Prostate gland (tissue), 2 donors: ENCODE measurements at places on chromosomes 3 and 15.

- DNase-seq, result no peak
Observed at GRCh38 chr3:182527745-182528144, 265.6 kb upstream of the ATP11B start.

DNA sequence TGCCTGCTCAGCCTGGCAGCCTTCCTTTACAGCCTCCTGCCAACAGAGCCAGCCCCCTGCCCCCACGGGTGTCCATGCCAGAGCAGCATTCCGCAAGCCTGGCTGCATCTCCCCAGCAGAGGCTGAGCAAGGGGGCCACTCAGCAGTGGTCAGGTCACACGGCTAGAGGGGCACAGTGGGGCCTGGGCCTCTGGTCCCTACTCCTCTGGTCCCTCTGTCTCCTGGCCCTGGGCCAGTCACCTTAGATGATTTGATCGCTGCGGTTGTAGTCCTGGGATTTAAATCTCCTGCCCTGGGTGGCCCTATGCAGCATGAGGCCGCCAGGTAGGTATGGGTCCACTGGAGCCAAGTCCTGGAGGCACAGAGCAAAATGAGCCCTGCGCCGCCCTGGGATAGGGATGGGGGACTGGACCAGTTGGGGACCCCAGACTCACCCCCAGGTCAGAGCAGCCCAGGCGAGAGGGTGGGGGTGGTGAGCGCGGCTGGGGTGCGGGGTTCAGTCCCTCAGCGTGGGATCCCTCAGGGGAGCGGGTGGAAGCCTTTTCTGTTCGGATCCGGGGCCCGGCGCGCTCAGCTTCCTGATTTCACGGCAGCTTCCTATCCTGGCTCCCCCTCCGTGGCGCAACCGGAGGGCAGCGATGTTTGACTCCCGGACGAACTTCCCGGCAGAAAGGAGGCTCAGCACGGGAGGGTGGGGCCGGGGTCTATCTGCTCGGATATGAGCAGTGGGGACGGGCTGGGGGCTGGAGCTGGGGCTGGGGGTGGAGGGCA, at the start of gene ZBTB47:
TSS of gene ZBTB47 (plus strand) at position 138 of the 771 bp plus-strand sequence. CDS start 4,659 bp downstream, outside the sequence.
- no peak for DNase-seq

GRCh38 chr15:87294854-87295253, 961.7 kb downstream of the NTRK3 start:
- no peak for DNase-seq

- DNase-seq, result no peak
Observed at GRCh38 chr15:39672666-39673065, 91.8 kb downstream of the THBS1 start.

DNA sequence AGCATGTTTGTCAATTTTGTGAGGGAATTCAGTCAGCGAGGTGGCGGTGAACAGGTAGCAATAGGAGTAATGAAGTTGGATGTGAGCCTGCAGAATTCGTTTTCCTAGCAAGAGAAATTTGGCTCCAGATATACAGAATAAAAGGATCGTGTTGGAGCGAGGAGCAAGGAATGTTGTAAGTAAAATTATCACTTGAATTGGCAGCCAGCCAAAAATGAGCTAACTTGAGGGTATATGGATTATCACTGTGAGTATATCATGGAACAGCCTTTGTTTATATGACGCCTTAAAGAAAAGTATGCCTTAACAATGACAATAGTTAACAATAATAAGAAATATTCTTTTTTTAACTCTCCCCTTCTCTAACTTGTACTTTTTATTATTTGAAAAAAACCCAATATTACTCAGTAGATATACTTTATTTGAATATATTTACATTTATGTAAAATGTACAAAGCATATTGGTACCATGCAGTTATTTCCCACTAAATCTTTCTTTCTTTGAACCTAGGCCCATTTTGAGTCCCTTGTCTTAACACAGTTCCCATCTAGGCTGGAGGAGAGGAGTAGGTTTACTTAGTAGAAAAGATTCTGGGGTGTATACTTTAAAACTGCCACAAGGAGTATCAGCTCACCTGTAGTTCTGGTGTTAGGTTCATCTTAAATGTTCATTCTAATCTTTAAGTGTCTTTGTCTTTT, 29.3 kb downstream of the EPHA6 start:
- no peak for DNase-seq
